ENCODE measurements at places on chromosomes 7 and 10.

DNA sequence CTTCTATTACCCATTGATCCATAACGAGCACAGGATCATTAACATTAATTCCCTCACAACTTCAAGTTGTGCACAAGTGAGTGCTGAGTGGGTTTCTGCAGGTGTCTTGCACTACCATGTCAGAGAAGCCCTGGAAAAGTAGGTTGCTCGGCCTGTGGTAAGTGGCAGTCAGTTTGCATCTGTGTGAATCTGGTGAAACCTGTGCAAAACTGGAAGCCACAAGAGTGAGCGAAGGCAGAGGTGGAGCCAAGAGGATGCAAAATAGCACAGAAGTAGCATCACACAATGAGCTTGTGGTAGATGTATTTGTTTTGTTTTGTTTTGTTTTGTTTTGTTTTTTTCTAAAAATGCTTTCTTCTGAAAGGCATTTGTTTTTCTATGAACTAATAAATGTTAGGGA, 181.5 kb downstream of the THSD7A start:
- no peak for DNase-seq

DNA sequence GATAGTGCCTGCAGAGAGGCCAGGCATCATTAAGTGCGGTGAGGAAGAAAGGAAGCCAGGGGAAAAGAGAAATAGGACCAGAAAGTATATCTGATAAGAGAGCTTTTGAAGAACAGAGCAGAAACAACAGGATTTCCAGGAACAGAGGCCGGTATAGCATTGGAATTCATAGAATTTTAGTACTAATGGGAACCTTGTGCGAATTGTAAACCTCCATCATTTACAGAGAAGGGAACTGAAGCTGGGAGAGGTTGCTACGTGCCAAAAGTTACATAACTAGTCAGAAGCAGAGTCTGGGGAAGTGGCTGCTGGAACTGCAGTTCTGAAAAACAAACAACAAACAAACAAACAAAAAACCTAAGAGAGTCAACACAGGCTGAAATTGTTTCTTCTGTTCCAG, 5.4 kb upstream of the ZMYND11 start:
- no peak for DNase-seq

- no peak for DNase-seq
Measured at GRCh38 chr7:23350466-23350865, 51.3 kb downstream of the MALSU1 start.

GRCh38 chr7:3274131-3274530, 26.9 kb upstream of the SDK1 start:
- no peak for DNase-seq

- DNase-seq, result no peak
Measured at GRCh38 chr10:121188005-121188404, 336.8 kb downstream of the WDR11 start.

- no peak for DNase-seq
Measured at GRCh38 chr7:106180721-106181120, 68.6 kb upstream of the SYPL1 start.

GRCh38 chr10:77350711-77351119, 286.9 kb downstream of the KCNMA1 start:
- DNase-seq, result no peak
